Left forelimb (tissue), 1 donor: ENCODE measurements at places on chromosomes 3 and 15.

DNA sequence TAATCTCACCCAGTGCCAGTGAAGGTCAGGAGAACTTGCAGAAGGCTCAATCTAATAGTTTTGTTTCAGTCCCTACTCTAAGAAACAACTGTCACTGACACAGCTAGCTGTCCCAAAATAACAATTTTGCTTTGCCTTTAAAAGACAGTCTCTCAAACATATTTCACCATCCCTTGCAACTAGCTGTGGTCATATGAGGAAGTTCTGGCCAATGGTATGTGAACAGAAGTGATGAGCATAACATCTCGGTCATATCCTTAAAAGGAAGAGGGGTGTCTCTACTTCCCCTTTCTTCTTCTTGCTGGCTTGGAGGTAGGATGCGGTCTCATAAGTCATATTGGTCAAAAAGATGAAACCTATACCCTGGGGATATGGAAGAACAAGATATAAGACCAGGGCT, 198.1 kb downstream of the NEK10 start:
- DNase-seq, result no peak

DNA sequence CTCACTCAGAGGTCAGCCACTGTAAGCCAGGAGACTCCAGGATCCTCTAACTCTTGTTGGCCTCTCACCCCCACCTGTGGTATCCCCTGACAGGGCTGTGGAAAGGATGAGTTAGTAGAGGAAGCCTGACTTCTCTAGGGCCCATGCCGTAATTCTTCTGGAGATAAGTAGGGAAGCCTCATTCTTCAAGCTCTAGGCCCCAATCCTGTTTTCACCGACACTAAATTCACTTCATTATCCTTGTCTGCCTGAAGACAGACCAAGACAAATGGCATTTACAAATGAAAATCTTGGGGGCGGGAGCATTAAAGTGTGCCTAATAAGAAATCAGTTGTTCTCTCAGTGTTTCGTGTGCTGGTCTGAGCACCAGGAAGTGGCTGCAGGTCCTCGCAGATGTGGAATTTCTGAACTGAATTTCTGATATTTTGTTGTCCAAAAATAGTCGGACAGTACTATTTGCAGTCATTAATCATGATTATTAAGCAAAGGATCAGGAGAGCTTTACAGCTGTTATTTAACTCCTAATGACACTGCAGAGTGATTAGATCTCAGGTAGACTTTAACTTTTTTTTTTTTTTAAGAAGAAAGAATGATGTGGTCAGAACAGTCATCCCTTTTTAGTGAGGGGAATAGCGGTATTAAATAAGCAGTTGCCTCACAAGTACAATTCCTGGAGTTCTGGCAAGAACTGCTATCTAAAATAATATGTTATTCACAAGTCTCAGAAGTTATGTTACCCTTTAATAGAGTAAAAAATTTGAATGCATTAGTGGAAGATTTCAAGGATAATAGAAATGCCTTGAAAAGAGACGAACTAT, 58.4 kb downstream of the RBMS3 start:
- no peak for DNase-seq

- no peak for DNase-seq
These were observed 64.8 kb downstream of the SAMMSON start for GRCh38 chr3:70064194-70064779.

GRCh38 chr3:9403463-9403862, 6.0 kb downstream of the SETD5 start:
- DNase-seq, result no peak

- DNase-seq, result peak; percentile 84
These were observed 44.7 kb upstream of the NR2C2 start for GRCh38 chr3:14902719-14903118.

DNA sequence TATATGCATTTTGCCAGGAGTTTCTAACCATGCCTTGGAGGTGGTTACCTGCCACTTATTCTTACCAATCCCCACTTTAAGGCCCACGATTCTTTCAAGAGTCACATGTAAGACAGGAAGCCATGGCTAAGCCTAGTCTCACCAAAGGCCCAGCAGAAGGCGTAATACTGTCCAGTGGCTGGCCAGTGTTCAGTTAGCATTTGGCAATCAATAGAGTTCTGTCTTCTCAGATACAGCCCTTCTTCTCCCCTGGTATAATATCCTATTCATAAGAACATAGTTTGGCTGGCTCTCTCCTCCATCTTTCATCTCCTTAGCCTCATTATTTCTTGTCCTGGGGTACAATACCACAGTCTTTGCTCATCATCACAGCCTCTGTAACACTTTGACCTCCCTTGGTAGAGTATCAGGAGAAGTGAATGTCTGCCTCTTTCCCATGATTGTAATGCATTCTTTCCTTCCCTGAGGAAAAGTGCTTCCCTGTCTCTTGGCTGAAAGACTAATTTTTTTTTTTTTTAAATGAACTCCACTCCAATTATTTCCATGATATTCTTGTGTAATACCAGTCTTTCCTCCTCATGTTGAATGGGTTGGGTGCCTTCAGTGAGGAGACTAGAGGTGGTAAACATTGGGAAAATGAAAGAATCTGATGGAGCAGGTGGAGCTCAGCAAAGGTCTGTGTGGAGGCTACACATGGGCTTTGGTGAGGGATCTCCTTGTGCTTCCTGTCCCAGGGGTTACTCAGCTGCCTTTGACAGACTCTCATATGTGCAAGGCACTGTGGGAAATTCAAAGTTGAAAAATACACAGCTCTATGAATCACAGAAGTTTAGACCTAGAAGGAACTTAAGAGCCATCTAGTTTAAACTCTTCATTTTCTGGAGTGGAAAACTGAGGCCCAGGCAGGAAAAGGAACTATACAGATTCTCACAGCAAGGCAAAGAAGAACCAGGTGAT, 218.2 kb downstream of the P3H2 start:
- no peak for DNase-seq

GRCh38 chr15:90560229-90560776, 30.6 kb downstream of the CRTC3 start:
- DNase-seq, result no peak

GRCh38 chr3:8210882-8211341, 290.7 kb upstream of the LMCD1 start:
- no peak for DNase-seq

DNA sequence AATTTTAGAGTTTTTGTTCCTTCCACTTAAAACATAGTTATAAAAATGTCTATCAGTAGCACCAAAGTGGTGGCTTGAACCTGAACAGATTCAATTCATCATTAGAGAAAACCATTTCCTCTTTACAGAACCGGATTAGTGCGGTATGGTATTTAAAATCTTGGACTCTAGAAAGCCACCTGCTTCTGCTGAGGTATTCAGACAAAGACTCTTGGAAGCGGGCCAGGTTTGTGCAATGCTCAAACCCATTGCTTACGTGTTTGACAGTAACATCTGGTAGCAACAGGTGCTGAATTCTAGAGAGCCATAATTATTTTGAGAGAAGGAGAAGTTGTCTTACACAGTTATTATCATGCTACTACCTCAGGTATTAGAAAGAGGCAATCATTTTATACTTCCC, 290.5 kb downstream of the NAALADL2 start:
- no peak for DNase-seq

GRCh38 chr3:141370065-141370533, 1.8 kb downstream of the ZBTB38 start:
- no peak for DNase-seq

DNA sequence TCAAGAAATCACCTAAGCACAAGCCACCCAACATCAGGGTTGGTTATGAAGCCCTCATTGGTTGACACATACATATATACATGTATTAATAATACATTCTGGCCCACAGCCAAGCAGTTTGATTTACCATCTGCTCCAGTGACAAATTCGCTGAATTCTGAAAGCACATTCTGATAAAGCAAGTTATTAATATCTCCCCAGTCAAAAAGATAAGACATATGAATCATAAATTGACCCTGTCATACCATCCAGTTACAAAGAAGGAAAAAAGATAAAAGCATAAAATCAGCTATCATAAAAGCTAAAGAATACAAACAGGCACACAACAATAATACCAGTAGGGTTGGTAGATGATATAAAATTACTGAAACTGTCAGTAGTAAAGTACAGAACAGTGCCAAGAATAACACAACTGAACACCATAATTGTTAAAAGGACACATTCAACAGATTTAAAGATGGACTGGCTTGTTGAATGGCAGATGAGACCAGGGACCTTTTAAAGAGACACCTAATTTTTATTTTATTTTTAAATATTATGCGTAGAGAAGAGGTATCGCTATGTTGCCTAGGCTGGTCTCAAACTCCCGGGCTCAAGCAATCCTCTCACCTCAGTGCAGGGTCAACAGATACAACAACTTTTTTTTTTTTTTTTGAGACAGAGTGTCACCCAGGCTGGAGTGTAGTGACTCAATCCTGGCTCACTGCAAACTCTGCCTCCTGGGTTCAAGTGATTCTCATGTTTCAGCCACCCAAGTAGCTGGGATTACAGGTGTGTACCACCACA, 7.7 kb downstream of the SNX4 start:
- DNase-seq, result no peak

DNA sequence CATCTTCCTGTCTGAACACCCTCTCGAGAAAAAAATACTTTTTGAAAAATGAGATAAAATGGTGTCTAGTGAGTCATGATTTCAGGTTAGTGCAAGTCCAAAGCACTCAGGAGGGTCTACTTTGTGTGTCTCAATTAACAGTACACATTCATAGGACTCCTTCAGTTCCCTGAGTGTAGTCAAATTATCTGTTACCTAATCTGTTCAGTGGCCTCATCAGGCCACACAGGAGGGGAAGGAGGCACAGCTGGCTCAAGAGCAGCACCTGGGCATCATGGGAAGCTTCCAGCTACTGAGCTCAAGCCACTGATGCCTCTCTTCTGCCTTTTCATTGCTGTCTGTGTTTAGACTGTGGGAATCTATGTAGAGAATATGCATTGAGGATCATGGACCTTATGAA, 341.4 kb upstream of the SGO1 start:
- DNase-seq, result no peak

DNA sequence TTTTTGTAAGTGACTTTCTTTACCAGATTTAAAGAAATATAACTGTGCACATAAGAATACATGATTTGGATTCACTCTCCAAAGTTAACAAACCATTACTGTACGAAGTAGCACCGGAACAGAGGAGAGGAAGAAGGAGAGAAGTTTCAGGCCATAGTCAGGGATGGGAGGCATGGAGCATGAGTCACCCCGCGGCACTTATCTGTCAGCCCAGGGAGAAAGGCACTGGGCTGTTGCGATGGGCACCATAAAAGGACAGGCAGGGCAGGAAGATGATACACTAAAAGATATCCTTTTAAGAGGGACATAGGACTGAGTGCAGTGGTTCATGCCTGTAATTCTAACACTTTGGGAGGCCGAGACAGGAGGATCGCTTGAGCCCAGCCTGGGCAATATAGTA, 37.0 kb downstream of the TTC23 start:
- DNase-seq, result no peak

GRCh38 chr3:184241447-184242296, 7.1 kb downstream of the ALG3 start:
- no peak for DNase-seq

DNA sequence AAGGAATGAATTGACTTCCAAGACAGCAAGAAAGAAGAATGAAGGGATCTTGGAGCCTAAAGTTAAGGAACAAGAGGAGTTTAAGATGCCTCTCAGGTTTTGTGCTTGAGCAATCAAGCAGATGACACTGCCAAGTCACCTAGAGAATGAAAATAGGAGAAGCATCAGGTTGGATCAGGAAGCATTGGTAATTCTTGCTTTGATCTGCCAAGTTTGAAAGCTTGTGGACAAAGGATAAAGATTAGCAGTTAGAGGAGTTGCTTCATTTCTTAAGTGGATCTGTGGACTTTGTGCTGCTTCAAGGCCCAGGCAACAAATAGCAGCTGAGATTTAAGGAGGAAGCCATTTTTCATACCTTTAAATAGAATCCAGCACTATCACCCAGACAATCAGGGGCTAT, 35.6 kb downstream of the FRMD5 start:
- no peak for DNase-seq

DNA sequence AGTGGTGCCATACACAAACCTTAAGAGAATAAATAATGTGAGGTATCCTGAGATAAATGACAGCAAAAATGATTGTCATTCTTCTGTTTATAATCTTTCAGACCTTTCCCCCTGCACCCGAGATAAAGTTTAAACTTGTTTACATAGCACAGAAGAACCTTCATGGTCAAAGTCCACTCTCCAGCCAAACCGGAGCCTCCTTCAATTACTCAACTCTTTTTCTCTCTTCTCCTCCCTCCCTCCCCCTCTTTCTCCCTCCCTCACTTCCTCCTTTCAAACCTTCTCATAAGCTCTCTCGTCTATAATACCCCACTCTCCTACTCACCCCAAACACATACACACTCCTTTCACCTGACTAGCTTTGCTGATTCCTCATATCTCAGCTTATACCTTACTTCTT, 198.9 kb downstream of the EFHB start:
- no peak for DNase-seq

DNA sequence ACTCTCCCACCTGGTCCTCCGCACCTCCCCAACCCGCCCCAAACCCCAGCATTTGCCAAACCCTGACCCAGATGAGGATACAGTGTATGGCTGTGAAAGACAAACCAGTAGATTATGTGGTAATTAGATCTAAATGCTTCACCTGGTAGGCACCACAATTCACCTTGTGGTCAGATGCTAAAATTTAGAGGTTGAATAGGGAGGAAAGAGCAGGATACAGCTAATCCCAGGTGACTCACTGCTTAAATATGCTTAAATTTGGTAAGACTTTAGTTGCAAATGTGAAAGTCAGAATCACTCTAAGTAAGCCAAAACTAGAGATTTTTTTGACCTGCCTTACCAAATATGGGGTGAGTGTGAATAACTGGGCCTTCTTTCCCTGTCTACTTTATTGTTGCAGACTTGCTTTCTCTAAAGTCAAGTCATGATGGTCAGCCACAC, 105.5 kb downstream of the MME start:
- no peak for DNase-seq

DNA sequence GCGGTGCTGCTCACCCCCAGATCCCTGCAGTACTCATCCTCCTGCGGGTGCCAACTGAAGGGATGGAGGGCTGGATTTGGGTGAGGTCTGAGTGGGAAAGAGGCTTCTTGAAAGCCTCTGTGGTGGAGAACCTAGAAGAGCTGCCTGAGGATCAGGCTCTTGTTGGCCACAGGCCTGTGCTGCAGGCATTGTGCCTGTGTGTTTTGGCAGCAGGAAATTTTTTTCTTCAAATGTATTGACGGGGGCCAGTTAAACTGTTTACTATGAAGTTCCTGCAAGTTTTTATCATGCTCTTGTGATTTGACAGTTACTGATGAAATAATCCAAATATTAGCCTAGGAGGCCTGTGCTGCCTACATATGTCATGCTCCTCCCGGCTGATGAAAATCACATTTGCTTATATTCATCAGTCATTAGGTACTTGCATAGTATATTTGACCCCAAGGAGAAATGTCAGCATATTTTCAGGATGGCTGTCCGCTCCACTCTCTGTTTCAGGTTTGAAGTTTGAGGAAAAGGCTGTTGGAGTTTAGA, 103.1 kb downstream of the THSD4 start:
- no peak for DNase-seq

- no peak for DNase-seq
These were observed 8.1 kb upstream of the IL20RB start for GRCh38 chr3:136949708-136950107.

- no peak for DNase-seq
These were observed 49.4 kb upstream of the SYNPR start for GRCh38 chr3:63228677-63229076.
